ENCODE measurements at places on chromosomes 2 and 18. TPM values are rescaled to one million over a fixed set of nuclear protein-coding genes. Genes with fewer than 3 reads are reported as not detected.

DNA sequence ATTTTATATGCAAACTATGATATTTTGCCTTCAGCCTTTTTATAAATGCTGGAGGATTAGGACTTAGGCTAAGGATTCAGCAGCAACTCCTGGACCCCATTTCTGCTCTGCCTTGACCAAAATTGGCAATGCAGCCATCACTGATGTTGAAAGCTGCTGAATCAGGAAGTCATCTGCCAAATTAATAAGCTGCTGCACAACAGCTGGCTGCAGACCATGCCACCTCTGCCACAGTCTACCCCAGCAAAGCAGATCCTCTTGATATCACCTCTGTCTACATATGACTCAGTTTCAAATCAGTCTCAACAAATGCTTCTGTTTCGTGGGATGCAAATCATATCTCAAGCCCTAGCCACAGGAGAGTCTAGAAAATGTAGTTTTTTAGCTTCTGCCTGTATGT is 7.1 kb upstream of the SOS1 start:
- peak; percentile 25 for DNase-seq

- no peak for DNase-seq
These were observed 108.4 kb upstream of the ITGB6 start for GRCh38 chr2:160308476-160308875.

GRCh38 chr2:52668724-52669123 is 1098.9 kb upstream of the CHAC2 start:
- no peak for DNase-seq

Gene FOXD4L1
- total RNA-seq = not detected

- peak; percentile 88 for DNase-seq
These were observed 11.5 kb downstream of the GNLY start for GRCh38 chr2:85705680-85706039.

DNA sequence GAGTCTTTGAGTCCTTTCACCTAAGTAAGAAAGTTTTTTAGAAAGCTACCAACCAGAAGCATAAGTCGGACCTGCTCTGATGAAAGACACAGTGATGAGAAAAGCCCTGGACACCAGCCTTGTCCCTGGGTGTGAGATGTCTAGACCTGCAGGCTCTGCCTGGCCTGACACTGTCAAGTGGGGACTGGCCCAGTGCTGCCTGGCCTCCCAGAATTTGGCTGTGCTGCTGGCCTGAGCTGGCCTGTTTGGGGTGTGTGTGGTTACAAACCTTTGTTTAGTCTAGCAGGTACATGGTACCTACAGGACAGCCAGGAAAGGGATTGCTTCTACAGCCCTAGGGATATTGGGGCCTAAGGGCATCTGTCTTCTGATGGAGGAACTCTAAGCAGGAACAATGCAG is 48.3 kb downstream of the ASB1 start:
- no peak for DNase-seq

DNA sequence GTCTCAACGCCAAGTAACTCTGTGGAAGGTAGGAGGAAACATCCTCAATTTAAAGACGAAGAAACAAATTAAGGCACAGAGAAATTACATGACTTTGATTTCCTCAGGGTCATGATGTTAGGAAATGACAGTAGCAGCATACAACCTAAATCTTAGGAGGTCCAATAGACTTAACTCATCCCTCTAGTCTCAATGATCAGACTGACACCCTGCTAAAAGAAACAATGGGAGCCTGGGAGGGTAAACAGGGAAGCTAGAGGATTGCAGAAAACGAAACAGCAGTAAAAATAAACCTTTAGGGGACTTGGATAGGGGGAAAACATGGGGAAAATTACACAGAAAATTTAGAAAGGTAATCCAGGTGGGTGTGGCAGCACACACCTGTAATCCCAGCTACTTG is 56.0 kb downstream of the ROCK2 start:
- no peak for DNase-seq

Gene TBC1D8
- 6.4 TPM for total RNA-seq

Measured in H4 (cell line).